ENCODE measurements at places on chromosomes 7 and 10.

- no peak for DNase-seq
Observed at GRCh38 chr10:35577926-35578617, 27.1 kb upstream of the GJD4 start.

DNA sequence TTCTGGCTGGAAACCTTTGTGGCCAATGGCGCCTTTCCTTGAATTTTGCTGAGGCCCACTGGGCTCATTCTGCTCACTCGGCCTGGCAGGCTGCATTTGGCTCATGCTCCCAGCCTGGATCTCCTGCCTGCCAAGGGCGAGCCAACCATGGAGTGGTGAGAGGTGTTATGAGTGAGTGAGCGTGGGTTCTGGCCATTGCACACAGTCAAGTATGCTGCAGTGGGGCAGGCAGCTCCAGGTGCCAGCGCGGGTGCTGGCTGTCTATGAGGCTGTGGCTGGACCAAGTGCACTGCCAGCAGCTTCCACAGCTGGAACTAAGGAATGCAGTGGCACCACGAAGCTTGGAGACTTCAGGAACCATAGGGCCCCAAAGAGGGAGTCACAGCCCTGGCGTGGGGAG is 42.2 kb upstream of the TUBB8 start:
- no peak for DNase-seq

DNA sequence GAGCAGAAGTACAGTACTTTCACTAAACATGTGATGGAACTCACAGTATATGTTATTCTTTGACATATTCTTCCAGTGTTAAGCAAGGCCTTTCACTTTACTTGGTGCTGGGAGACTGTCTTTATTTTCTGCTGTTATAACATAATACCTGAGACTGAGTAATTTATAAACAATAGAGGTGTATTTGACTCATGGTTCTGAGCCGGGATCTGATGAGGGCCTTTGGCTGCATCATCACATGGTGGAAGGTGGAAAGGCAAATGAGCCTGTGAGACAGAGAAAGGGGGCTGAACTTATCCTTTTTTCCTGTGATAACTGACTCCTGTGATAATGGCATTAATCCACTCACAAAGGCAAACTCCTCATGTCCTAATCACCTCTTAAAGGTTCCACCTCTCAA is 1.4 kb downstream of the SUPV3L1 start:
- no peak for DNase-seq

DNA sequence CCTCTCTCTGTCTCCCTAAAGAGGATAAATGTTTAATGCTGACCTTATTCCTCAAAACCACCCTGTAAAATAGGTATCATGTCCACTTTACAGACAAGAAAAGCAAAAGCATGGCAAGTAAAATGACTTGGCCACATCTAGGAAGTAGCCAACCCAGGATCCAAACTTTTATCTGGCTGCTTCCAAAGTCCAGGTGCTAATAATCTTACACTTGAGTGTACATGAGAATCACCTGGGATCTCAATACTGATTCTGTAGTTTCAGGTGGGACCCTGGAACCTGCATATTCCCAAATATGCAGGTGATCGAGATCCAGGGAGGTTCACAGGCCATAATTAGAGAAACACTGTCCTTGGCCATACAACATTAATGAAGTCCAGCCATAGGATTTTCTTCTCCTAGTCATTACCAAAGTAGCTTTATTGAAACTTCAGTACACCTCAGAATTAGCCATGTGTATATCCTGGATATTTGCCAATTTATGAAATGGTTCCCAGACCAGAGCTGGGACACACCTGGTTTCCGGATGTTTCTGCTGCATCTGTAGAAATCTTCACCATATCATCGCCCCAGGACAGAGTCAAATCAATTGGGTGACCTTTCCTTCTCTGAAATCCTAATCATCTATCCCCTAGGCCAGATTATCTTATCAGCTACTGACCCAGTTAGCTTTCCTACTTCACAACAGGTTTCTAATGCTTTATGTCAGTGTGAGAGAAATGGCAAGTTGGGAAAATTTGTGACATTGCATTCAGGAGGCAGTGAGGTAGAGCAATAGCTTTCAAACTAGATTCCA is 119.1 kb upstream of the KMT2E start:
- DNase-seq = no peak

DNA sequence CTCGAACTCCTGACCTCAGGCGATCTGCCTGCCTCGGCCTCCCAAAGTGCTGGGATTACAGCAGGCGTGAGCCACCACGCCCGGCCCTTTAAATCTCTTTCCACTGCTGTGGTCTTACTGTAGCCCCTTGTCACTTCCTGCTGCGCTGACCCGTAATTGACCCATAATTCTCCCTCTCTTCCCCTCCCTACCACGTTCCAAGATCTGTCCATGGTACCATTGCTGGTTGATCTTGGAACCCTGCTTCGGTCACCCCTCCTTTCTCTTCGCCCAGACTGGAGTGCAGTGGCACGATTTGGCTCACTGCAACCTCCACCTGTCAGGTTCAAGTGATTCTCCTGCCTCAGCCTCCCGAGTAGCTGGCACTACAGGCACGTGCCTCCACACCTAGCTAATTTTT is 6.5 kb downstream of the POR start:
- no peak for DNase-seq

DNA sequence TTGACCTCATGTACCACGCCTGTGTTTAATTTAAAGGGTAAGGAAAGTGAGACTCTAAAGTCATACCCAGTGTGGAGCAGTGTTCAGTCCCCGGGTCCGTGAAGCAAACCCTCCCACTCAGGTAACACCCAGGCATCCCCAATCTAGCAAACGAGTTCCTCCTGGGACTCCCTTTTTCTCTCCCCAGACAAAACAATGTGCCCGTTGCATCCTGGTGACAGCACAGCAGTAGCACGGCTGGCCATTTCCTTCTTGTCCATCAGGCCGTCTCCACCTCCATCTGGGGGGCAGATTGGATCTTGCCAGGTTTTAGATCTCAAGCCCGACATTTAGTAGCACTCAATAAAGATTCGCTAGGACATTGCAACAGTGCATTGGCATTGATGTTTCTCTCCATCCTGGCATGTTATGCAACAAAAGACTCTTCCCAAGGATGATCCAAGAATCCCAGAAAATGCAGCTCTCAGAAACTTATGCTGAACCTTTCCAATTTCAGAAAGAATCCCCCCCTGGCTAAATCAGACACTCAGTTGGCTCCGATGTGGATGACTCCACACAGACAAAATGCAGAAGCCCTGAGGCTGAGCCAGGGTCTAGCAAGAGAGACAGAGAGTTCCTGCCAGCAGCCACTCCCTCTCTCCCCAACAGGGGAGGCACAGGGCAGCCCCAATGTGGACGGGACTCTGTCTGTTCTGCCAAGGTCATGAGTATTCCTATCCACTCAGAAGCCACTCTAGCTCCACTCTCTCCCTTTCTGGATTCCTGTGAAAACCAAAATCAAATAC is 274.5 kb upstream of the MGMT start:
- DNase-seq = no peak

- DNase-seq = no peak
Observed at GRCh38 chr10:104262055-104262454, 6.9 kb upstream of the GSTO2 start.

GRCh38 chr10:116995648-116996047 is 9.3 kb downstream of the SHTN1 start:
- no peak for DNase-seq

DNA sequence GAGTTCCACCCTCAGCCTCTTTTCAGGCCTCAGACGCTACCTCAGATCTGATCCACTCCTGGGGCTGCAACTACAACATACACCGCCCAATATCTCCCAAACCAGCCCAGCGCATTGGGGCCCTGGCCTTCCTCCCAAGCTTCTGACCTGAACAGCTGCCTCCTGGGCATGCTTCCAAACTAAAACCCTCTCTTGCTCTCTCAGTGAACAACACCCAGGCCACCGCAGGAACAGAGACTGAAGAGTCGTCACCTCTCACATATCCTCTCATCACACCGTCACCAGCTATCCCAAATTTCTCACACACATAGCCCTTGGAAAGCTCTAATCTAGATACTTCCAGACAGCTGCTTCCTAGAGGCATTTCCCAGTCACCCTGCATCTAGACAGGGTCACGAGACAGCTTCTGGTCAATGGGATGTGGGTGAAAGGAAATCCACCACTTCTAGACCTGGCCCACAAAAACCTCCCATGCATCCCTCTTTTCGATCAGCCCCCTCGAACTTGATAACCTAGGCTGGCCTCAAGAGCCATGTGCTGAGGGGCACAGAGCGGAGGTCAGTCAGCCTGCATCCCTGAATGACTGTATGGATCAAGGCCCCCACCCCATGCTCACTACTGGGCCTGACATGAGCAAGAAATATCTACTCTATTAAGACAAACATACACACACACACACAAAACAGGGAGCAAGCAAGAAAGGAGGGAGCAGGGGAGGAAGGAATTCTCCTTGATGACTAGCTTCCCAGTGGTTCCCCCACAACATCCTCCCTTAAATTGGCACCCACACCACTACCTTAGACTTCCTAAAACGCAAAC is 1.8 kb downstream of the PARP12 start:
- DNase-seq = no peak

- no peak for DNase-seq
Observed at GRCh38 chr7:92808006-92808405, 28.4 kb downstream of the CDK6 start.

- no peak for DNase-seq
Observed at GRCh38 chr10:22761569-22762220, 47.3 kb upstream of the PIP4K2A start.

DNA sequence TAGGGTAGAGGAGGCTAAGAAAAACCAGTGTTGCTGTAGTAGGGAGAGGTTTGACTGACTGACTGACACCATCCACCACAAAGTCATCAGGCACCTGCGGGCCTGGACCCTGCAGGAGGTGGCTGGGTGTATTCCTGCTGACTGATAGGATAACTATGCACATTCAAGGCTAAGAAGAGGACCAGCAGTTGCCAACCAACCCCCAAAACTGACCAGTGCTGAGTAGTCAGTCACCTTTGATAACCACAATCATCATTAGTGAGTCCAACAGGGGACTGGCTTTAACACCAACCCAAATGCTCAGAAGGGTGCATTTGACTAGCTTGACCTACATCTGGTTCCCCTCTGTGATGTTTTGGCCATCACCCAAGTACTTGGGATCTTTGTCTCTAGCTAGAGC is 30.5 kb downstream of the PLXNA4 start:
- DNase-seq = no peak

GRCh38 chr10:117627561-117627960 is 85.0 kb downstream of the EMX2 start:
- no peak for DNase-seq

DNA sequence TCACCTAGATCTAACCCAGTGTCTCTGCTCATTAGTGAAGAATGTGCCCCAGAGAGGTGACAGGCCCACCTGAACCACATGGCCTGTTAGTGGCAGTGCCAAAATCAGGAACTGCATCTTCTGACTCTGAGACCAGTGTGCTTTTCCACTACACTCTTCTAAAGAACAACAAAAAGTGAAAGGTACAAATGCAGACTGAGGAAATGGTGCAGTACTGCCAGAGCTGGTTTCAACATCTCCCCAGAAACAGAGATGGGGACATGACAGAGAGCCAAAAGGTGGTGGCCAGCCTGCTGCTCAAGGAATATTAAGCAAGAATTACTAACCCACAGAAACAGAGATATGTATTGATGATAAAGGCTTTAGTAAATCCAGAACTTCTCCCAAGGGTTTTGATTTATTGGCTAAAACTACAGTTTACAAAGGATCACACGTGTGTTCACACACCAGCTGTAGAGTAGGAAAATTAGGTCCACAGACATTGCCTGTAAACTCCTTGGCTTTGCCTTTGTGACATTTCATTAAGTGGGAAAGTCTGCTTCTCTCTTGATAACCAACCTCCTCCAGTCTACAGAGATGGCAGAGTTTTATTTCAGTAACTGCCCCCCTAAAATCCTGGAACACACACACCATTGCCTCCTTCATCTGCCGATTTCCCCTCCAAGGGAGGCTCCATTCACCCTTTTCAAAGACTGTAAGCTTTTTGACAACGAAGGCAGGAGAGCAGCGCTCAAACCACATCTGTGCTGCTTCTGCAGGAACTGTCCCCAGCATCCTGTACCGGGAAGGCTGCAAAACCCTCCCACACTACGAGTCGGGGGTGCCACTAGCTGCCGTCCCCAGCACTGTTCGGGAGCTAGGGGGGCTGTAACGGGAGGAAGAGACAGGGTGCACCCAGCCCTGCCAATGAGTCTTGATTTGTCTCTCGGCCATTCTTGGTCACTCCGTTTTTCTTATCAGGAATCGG is 29.8 kb downstream of the GSDME start:
- no peak for DNase-seq

- no peak for DNase-seq
Observed at GRCh38 chr10:32175629-32176028, 119.4 kb upstream of the KIF5B start.

- peak; percentile 53 for DNase-seq
Observed at GRCh38 chr7:45176886-45177731, 19.5 kb downstream of the RAMP3 start.

- DNase-seq = no peak
Observed at GRCh38 chr7:99379043-99379577, 4.6 kb downstream of the ARPC1B start.

DNA sequence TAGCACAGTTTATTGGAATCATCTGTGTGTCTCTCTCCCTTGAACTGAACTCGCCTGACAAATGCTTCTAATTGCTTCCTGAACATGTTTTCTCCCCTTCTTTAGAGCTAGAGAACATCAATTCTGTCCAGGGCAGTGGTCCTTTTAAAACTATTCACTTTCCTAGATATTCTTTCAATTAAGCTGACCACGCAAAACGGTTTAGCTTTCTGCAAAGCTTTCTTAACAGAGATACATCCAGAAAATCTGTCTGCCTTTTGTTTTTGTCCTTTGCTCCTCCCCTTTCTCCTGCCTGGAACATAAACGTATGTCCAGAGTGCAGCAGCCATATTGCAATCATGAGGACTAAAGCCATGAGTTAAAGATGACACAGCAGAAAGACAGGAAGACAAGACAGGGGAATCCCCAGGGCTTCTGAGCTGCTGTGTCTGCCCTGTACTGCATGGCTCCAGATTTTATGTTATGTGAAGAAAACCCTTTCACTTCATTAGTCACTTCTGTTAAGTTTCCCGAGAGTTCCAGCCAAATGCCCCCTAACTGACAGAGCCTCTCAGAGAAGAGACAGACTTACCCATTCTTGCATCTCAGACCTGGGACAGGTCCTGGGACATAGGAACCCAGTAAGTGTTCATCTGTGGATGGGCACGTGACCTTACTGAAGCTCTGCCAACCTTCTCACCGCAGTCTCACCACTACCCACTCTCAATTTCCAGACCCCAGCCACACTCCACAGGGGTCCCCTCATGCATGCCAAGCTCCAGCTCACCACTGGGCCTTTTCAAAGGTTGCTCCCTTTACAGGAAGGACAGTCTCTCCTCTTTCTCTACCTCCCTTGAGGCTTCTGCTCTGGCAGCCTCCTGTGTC is 35.0 kb upstream of the CPXM2 start:
- no peak for DNase-seq

- DNase-seq = no peak
Observed at GRCh38 chr10:46098386-46098785, 52.3 kb upstream of the MSMB start.
